ENCODE measurements at places on chromosomes 1 and 21. TPM values are rescaled to one million over a fixed set of nuclear protein-coding genes. Genes with fewer than 3 reads are reported as not detected.
A peak's percentile ranks its signal among the peaks of the same experiment; 100 is the strongest.

Gene CHRNB2
- polyA plus RNA-seq = 0.23 TPM

Gene TTC39A
- 3.9 TPM for polyA plus RNA-seq

Gene OTUD7B
- 14.5 TPM for polyA plus RNA-seq

Gene IQGAP3
- 5.5 TPM for polyA plus RNA-seq

Gene ALX3
- not detected for polyA plus RNA-seq

Gene SIM2
- 2.9 TPM for polyA plus RNA-seq

Gene NHLH1
- 0.59 TPM for polyA plus RNA-seq

Gene HIPK1
- polyA plus RNA-seq = 28.4 TPM

- DNase-seq = no peak
These were observed 5.1 kb downstream of the CR1L start for GRCh38 chr1:207649865-207650580.

DNA sequence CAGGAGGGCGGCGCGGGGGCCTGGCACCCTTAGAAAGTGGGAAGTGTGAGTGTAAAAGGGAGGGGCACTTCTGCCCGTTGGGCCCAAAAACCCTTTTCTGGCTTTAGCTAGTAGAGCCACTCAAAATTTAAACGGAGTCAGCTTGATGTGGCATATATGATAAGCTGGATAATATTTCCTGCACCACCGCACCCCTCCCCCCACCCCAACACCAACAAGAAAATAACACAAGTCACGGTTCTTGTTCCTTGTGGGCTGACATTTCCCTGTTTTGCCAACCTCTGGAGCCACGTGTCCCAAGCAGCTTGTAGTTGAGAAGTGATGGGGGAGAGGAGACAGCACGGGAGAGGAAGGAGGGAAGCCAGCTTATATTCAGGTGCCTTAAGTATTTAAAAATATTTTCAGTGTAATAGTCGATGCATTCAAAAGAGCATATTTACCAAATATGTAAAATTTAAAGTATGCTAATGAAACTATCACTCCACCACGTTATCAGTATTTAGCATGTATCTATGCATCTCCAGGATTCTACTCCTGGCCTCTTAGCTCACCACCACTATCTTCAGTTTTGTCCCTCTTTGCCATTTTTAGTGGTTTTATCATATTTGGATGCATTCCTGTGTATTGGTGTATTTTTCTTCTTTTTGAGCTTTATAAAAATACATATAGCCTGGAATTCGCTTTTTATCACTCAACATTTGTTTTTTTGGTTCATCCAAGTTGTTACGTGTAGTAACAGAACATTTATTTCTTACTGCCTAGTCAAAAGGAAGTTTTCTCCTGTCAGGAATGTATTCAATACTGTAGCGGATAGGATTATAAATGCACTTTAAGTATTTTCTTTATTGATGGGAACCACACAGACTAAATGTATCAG is 773 bp upstream of the DDX59 start:
- DNase-seq = peak; percentile 45

GRCh38 chr1:171985639-171986038 is 144.3 kb downstream of the DNM3 start:
- no peak for DNase-seq

DNA sequence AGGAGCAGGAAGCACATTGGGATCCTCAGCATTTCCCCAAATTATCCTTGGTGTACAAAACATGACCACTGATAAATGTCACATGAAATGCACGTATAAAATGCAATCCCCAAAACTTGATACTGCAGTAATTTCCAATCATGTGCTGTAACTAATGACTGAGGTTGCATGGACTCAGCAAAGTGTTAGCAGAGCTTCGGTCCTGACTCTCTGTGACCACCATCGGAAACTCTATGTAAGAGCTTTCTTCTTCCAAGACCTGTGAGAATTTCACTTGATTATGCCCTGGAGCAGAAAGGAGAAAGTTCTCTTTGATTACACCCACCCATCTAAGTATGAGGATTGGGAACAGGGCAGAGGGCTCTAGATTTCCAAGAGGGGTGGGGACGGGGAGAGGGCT is 908 bp downstream of the CD53 start:
- DNase-seq = no peak

GRCh38 chr1:212607913-212608391 is 609 bp upstream of the ATF3 start:
- no peak for DNase-seq

- DNase-seq = no peak
These were observed 125.4 kb upstream of the TMEM51 start for GRCh38 chr1:15028102-15028501.

- DNase-seq = no peak
These were observed 165.1 kb upstream of the SNX7 start for GRCh38 chr1:98496256-98496995.

- DNase-seq = no peak
These were observed 1.7 kb downstream of the TMCC2 start for GRCh38 chr1:205229399-205229871.

GRCh38 chr1:5910276-5910620 is 82.0 kb downstream of the NPHP4 start:
- no peak for DNase-seq

DNA sequence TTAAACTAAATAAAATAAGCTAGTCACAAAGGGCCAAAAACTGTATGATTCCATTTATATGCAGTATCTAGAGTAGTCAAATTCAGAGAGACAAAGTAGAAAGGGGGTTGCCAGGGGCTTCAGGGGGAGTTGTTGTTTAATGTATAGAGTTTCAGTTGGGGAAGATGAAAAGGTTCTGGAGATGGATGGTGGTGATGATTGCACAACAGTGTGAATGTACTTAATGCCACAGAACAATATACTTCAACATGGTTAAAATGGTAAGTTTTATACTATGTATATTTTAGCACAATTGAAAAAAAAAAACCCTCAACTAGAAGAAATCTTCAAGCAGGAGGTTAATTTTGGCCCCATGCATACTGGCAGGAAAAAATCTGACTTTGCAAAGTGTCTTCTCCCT is 24.3 kb downstream of the VAV3 start:
- no peak for DNase-seq

DNA sequence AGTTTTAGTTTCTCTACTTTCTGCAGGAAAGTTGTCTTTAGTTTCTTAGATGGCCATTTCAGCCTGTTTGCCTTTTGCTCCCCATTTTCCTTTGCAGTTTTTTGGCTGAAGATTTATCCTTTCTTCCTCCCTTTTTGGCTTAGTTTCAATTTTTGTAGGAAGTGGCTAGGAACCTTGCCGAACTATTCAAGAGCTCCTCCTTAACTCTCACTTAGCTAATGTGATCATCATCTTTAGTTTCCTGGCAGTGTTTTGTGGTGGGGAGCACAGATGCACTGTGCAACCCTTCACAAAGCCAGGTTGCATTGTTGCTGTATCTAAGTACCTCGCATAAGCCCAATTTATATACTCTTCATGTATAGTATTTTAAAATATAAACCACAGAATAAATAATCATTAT is 28.8 kb upstream of the CCDC181 start:
- DNase-seq = no peak

DNA sequence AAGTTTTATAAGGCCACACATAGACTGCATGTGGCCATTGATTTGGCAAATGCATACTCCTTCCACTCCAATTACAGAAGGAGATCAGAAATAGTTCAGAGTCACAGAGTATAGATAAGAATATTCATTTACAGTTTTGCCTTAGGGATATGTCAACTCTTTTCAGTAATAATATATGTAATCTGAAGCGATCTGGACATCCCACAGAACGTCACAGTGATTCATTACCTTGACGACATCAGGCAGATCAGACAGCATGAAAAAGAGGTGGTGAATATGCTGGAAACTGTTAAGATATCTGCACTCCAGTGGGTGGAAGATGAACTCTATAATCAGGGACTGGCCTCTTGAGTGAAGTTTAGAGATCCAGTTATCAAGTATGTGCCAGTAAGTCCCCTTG is 240.4 kb downstream of the DPYD start:
- no peak for DNase-seq

GRCh38 chr1:7384679-7385078 is 386.4 kb upstream of the VAMP3 start:
- no peak for DNase-seq

GRCh38 chr1:39828734-39829133 is 40.1 kb upstream of the BMP8B start:
- no peak for DNase-seq

DNA sequence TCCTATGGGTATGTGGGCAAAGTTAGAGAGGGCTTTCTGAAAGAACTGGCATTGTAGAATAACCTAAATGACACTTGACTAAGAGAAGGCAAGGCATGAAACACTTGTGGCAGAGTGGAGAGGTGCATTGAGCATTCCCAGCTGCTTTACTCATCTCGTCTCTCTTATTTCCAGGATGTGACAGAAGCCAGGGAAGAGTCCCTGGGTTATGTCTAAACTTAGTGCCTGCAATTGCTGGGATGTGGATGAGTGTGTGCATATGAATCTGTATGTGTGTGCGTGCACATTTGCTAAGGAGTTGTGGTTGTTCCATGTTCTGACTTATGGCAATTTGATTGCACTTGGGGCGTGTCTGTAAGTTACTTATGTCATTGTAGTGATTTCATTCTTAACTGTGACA is 1326.5 kb upstream of the B3GALT2 start:
- DNase-seq = no peak

Measured in forelimb muscle (tissue), 1 donor.